CD4-positive, alpha-beta T cell treated with Interleukin-4 for 1 hour (primary cell): ENCODE measurements at places on chromosomes 4 and X.

DNA sequence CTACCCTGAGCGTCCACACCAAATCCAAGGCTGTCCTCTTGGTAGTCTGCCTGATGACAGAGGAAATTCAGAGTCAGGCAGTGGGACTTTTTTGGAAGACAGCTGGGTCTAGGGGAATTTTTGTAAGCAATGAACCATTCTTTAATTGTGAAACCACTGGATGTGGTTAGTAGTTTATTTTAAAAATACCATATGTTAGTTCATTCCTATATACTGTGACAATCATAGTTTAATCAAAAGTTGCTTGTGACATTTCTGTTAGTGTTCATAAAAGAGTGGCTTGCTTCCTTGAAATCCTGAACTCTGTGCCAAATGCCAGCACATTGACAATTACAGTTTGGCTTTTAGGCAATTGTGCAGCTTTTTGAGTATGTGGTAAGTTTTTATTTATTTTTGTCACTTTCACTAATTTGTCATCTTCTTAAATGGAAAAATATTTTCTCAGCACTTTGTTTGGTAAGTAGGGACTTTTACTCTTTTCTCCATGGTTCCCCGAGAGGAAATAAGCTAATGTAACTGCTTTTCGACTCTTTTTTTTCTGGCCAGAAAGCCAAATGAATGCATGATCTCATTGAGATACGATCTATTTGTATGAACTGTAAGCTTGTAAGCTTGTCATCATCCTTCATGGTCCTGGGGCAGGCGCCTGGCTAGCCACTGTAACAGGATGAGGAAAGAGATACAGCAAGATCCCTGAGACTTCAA is 72.6 kb upstream of the SLC4A4 start:
- DNase-seq, result no peak

GRCh38 chr4:39320381-39321115 is 45.6 kb downstream of the RFC1 start:
- no peak for DNase-seq

DNA sequence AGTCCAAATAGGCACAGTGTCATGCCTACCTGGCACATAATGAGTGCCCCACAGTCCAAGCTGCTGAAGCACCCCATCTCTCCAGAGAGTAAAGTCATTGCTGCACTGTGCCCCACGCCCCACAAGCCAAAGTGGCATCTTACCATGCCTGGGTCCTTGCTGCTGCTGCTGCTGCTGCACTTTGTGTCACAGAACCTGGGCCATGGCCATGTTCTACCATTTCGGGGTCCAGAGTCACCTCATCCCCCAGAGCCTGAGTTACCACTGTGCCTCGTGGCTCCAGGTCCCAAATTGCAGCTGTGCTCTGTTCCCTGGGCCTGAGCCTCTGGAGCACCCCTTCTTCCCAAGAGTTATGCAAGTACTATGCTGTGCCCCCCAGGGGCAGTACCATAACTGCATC is 40.5 kb downstream of the SLC10A7 start:
- no peak for DNase-seq

DNA sequence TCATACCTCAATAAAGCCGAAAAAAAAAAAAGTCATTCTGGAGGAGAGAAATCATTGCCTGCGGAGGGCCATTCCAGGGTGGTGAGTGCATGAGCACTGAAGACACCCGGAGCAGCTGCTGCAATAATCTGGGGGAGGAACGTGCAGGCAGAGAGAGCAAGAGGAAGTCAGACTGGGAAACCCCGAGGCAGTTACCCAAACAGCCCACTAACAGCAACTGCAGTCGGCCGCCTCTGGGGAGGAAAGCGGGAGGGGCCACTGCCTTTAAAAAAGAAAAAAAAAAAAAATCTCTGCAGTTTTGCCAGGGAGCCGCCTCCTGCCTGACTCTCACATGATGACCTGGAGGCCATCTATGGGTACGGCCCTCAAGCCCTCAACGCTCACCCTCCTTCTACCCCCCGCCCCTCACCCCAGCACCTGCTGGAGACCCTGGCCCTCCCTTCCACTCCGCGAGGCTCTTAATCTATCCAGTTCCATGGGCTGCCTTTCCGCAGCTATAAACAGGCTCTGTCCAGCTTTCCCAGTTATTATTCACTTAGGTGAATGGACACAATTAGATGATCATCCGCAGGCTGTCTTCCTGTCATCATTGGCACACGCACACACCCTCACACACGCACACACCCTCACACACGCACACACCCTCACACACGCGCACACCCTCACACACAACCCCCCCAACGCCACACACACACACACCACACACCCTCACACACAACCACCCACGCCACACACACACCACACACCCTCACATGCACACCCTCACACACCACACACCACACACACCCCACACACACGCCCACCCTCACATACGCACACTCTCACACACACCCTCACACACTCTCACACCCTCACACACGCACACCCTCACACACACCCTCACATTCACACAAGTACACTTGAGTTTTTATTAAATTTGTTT is 3.4 kb upstream of the AVPR2 start:
- peak; percentile 81 for DNase-seq

GRCh38 chr4:61245069-61245714 is 45.1 kb downstream of the ADGRL3 start:
- no peak for DNase-seq

- DNase-seq, result no peak
Observed at GRCh38 chr4:13966231-13967195, 339.0 kb upstream of the BOD1L1 start.

- no peak for DNase-seq
Observed at GRCh38 chrX:72358313-72358712, 52.6 kb upstream of the CITED1 start.

- DNase-seq, result no peak
Observed at GRCh38 chrX:71450433-71451106, 82.3 kb upstream of the OGT start.

DNA sequence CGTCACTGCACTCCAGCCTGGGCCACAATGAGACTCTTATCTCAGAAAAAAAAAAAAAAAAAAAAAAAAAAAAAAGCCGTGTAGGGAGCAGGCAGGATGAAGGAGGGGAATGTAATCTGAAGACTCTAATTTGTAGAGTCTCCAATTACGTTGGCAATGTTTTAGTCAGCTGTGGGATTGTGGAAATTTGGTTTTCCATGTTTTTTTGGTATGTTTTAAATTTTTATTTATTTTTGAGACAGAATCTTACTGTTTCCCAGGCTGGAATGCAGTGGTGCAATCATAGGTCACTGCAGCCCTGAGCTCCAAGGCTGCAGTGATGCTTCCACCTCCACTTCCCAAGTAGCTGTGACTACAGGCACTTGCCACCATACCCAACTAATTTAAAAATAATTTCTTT is 56.5 kb downstream of the NSD2 start:
- DNase-seq, result no peak

- no peak for DNase-seq
Observed at GRCh38 chr4:81827577-81828202, 356.0 kb upstream of the RASGEF1B start.

DNA sequence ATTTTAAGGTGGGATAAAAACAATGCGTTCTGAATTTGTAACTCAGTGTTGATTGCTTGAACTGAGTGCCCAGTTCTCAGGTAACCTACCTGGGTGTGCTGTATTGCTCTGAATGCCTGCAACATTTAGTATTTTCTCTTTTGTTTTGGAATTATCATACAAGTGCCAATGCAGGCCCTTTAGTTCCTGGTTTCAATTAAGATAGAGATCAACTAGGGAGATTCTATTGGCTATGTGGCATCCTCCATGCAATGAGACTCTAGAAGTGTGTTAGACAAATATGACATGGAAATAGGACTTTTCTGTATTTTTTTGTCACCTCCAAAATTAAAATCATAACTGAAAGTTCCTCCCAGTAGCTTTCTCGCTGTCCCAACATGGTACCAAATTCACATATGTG is 438.7 kb upstream of the IGFBP7 start:
- DNase-seq, result no peak

GRCh38 chr4:151218343-151218742 is 58.6 kb upstream of the PRSS48 start:
- DNase-seq, result no peak

GRCh38 chr4:147396105-147396504 is 84.8 kb upstream of the EDNRA start:
- DNase-seq, result no peak

DNA sequence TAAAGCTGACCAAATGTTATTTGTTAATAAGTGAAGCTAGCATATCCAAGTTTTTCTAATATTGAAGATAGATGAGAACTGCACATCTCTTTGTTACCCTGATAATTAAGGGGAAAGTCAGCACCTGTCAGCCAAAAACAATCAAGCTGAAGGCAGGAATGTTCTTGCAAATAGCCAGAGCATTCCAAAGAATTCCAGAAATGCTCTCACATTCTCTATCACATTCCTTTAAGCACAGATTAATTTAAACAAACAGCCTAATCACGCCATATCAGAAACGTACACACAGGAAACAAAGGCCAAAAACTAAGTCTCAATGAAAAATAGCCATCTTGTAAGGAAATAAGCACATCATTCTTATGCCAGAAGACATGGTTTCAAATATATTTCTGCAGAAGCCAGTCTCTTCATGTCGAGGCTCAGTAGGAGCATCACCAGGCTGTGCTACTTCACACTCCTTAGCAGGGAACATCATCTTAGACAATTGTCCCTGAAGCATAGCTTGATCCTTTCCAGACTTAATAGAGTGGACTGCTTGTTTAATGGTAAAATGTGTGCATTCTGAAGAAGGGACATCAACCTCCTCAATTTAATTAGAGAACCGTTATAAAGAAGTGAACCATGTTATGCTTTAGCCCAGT is 252.9 kb upstream of the TTC29 start:
- DNase-seq, result no peak

DNA sequence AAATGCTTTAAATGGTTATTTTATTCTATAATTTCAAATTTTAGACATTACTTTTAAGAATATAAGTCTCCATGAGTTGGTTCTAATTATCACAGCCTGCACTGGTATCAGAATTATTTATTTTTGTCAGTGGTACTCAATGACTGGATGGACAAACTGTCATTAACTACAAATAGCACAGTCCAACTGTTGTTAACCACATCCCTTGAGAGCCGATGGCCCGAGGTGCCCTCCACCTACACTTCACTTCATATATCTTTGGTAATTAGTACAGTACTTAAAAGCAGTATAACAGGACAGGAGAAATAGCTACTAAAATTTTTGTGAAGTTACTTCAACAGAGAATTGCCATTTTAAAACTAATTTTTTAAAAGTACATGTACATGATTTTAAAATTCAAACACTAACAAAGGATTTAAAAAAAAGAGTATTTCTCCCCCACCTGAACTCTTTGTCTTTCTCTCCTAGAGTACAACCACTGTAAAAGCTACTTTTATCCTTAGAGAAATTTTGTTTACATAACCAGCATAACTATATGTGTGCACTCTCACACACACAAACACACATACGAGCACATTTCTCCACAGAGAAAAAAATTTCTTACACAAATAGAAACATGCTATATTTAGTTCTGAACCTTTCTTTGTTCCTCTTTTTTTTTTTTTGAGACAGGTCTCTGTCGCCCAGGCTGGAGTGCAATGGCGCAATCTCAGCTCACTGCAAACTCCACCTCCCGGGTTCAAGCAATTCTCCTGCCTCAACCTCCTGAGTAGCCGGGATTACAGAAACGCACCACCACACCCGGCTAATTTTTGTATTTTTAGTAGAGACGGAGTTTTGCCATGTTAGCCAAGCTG is 6.5 kb downstream of the TIFA start:
- DNase-seq, result no peak

GRCh38 chr4:140739971-140740370 is 16.2 kb downstream of the TBC1D9 start:
- no peak for DNase-seq

DNA sequence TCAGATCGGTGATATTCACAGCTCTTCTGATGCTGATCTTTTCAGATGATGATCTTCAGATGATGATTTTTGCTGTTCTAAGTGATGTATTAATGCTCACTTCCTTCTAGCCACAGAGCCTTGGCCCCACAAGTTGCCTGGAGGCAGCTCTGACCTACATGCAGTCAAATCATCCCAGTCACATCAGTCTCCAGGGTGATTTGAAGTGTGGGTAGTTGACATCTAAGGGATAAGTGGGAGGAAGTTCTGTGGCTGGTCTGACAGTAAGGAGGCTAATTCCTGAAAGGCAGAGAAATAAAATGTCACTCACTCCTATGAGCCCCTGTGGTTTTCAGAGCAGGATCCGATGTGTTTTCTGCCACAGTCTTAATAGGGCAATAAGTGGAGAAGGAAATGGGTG is 79.8 kb upstream of the RPL34 start:
- DNase-seq, result no peak

GRCh38 chrX:3181846-3182245 is 140.6 kb downstream of the ARSF start:
- DNase-seq, result no peak

GRCh38 chrX:115679460-115679859 is 118.5 kb downstream of the PLS3 start:
- no peak for DNase-seq

- DNase-seq, result no peak
Observed at GRCh38 chr4:7103607-7104365, 35.9 kb upstream of the GRPEL1 start.

DNA sequence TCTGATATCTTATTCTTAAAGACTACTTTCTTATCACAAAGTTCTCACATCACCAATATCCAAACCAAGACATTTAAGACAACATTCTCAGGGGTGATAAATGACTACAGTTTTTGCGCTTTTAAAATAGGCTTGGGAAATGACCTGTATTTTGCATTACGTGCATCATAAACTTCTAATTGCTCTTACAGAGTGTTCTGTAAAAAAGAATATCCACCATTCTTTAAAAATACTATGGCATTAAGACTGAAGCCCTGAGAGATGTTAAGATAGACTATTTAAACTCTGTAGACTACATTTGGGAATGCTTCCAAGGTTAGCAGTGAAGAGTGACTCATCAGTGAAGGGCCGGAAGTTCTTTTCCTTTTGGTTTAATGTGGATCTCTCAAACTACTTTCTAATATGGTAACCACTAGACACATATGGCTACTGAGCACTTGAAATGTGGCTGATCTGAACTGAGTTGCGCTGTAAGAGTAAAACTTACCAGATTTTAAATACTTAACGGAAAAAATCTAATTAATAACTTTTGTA is 518.8 kb upstream of the FTHL17 start:
- DNase-seq, result no peak

DNA sequence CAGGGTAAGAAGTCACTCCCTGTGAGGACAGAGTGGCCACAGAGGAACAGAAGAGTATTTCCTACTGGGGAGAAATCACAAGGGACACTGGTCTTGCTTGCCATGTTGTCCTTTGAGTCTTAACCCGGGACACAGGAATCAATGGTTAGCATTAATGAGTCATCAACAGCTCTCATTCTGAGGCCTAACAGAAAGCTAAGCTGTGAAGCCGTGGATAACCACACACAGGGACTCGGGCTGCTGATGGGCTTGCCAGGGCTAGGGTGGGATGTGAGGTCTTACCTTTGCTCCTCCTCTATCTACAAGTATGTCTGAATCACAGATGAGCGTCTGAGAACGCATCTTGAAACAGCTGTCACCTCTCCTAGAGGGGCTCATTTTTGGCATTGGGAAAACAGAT is 22.2 kb downstream of the HELT start:
- DNase-seq, result no peak

- no peak for DNase-seq
Observed at GRCh38 chrX:56987741-56988140, 7.6 kb downstream of the SPIN3 start.
